ENCODE measurements at places on chromosomes 16 and 17. TPM values are rescaled to one million over a fixed set of nuclear protein-coding genes. Genes with fewer than 3 reads are reported as not detected.

The HIC1 gene
- 107 TPM for total RNA-seq

The NUTF2 gene
- total RNA-seq = 98.3 TPM

The ATXN1L gene
- total RNA-seq = 9.1 TPM

The LRRC37B gene
- total RNA-seq = 12.3 TPM

The NGFR gene
- 0.12 TPM for total RNA-seq

The KNOP1 gene
- 9.7 TPM for total RNA-seq

The SARM1 gene
- 7.2 TPM for total RNA-seq

The ENPP7 gene
- total RNA-seq = not detected

The SEBOX gene
- not detected for total RNA-seq

The DOK4 gene
- 24.7 TPM for total RNA-seq

The NPIPA2 gene
- 1.00 TPM for total RNA-seq

The CHAD gene
- not detected for total RNA-seq

The MYH11 gene
- total RNA-seq = under 0.01 TPM

The CCL17 gene
- total RNA-seq = not detected

The TMEM98 gene
- 143 TPM for total RNA-seq

The CACNG1 gene
- not detected for total RNA-seq

The KRT25 gene
- not detected for total RNA-seq

The ABCA9 gene
- 7.0 TPM for total RNA-seq

The TBC1D26 gene
- under 0.01 TPM for total RNA-seq

The TBC1D3I gene
- not detected for total RNA-seq

The MTSS2 gene
- total RNA-seq = 15.6 TPM

The OR2C1 gene
- total RNA-seq = 0.25 TPM

The COTL1 gene
- 90.4 TPM for total RNA-seq

The HSD17B2 gene
- not detected for total RNA-seq

The COL1A1 gene
- 570 TPM for total RNA-seq

The CDH13 gene
- total RNA-seq = 133 TPM

The C17orf113 gene
- 0.22 TPM for total RNA-seq

The CD7 gene
- not detected for total RNA-seq

The HNF1B gene
- not detected for total RNA-seq

The ZNF423 gene
- total RNA-seq = 0.62 TPM

The TLCD3B gene
- 0.22 TPM for total RNA-seq

The FUS gene
- 79.6 TPM for total RNA-seq

The EPX gene
- total RNA-seq = not detected

The LRRC46 gene
- 0.11 TPM for total RNA-seq

The ZNF785 gene
- total RNA-seq = 7.5 TPM

The TBC1D3 gene
- total RNA-seq = not detected

The CTRL gene
- 0.33 TPM for total RNA-seq

The OSGIN1 gene
- total RNA-seq = 3.5 TPM

The KDM6B gene
- 7.5 TPM for total RNA-seq

The LRRC75A gene
- 3.3 TPM for total RNA-seq

The RCVRN gene
- not detected for total RNA-seq

The ABCA10 gene
- total RNA-seq = 0.44 TPM

The KLHL10 gene
- not detected for total RNA-seq

The GSE1 gene
- 33.3 TPM for total RNA-seq

The NEUROD2 gene
- not detected for total RNA-seq
